ENCODE measurements at places on chromosomes 3 and 15.

DNA sequence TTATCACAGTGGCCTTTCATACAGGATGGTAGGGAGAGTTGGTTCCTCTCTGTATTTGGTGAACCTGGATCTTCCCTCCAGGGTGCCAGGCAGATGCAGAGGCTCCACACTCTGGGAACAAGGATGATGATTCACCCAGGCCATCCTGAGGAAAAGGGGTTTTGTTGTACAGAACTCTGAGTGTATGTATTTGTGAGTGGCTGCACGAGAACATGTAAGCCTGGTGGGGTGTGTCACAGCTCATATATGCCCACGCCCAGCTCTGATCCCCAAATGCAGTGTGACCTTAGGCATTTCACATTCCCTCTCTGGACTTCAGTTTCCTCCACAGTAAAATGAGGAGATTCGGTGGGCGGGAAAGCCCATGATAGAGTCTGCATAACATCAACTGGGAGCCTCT, 11.6 kb upstream of the CILP start:
- no peak for DNase-seq

DNA sequence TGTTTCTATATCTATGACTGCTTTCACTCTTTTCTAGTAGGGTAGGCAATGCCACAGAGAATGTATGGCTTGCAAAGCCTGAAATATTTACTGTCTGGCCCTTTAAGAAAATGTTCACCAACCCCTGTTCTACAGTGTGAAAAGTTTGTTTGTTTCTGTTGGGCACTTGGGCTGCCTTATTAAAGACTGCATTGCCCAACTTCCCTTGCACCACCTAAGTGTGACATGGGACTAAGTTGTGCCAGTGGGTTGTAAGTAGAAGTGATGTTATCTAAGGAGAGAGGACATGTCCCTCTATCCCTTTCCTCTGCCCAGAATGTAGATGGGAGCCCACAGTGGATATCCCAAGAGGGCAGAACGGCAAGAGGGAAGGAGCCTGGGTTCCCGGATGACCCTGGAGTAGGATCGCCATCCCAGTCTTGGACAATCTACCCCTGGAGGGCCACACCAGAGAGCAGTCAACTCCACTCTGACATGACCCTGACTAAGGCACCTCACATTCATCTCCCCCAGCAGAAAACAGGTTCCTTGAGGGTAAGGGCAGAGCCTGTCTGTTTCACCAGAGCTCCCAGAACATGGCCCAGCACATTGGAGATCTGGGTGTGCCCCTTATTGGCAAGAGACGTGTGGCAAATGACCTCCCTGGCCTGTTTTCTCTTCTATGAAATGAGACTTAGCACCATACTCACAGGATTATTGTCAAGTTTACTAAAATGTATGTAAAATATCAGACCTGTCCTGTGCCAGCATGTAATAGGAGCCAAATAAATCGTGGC, 138.8 kb downstream of the SMAD6 start:
- DNase-seq: no peak

DNA sequence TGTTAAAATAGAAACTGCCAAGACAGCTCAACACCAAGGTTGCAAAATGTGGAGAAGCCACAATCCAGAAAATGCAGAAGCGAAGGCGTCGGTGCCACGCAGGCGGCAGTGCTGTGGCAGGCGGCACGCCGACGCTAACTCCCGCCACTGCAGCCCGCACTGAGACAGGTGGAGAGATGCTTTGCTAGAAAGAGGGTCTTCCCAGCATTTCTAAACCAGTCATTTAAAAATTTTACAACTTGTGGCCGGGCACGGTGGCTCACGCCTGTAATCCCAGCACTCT, 23.2 kb downstream of the CYFIP1 start:
- no peak for DNase-seq

DNA sequence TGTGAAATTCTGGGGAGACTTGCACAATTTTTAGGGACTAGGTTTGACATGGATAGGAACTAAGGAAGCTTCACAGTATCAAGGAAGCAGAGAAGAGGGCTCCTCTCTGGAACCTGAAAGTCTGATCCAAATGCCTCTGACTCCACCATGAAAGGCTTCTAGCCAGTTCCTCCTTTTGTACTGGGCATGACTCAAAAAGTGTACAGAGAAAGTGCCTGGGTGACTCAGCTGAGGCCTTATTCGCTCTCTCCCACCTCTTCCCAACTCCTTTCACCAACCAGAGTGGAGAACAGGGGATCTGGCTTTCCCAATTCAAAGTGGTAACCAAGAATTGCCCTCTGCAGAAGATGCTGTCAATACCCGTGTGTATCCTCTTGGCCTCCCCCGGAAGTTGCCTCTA, 342.9 kb upstream of the PROK2 start:
- DNase-seq: no peak

DNA sequence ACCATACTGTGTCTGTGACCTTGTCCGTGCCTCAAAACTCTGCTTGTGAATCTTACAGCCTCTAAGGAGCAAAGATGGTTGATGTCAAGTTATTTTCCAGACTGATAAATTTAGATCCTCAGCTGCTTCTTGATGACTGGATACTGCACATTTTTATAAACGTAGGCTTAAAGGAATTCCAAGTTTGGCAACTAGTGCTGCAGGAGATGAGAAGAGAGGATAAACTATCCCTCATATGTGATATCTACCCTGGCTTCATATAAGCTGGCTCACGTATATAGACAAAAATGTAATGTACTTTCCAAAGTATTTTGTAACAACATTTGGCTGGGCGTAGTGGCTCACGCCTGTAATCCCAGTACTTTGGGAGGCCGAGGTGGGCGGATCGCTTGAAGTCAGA, 89.6 kb downstream of the GMPS start:
- DNase-seq: no peak

- DNase-seq: no peak
Observed at GRCh38 chr3:108150200-108150599, 59.4 kb upstream of the CD47 start.

DNA sequence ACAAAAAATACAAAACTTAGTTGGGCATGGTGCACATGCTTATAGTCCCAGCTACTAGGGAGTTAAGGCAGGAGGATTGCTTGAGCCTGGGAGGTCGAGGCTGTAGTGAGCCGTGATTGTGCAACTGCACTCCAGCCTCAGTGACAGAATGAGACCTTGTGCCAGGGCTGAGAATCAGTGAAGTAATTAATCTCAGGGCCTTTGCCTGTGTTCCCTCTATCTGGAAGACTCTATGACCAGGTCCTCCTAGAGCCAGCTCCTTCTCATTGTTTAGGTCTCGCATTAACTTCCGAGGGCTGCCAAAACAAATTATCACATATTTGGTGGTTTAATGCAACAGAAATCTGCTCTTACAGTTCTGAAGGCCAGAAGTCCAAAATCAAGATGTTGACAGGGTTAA, 41.4 kb upstream of the FLNB start:
- DNase-seq: no peak

DNA sequence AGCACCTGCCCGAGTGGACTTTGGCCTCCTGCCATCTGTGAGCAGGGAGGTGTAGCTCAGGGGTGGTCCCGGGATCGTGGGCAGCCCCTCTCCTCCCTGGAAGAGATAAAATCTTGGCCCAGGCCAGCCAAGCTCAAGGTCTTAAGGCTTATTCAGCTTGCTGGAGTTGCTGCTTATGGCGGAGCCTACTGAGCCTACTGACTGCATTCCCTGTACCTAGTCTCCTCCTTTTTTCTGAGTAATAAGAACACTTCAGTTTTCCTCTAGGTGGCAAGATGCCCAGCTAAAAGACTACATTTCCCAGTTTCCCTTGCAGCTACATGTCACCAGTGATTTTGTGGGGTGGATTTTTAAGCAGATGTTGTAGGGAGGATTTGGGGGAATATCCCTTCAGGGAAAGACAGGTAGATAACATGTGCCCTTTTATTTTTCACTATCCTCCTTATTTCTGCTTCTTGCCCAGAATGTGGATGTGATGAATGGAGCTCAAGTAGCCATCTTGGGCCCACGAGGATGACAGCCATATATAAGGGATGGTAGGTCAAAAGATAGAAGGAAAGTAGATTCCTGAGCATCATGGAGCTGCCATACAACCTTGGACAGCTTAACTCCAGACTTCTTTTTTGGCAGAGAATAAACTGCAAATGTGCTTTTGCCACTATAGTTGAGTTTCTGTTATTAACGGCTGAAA, 41.4 kb upstream of the INSYN1 start:
- no peak for DNase-seq

GRCh38 chr3:13525827-13526625, 22.9 kb upstream of the FBLN2 start:
- DNase-seq: no peak
